T-helper 22 cell (primary cell): ENCODE measurements at places on chromosomes 2 and 18.

- DNase-seq, result no peak
These were observed 11.4 kb downstream of the ARL6IP6 start for GRCh38 chr2:152729844-152730243.

- no peak for DNase-seq
These were observed 66.9 kb downstream of the LTBP1 start for GRCh38 chr2:33013684-33014110.

DNA sequence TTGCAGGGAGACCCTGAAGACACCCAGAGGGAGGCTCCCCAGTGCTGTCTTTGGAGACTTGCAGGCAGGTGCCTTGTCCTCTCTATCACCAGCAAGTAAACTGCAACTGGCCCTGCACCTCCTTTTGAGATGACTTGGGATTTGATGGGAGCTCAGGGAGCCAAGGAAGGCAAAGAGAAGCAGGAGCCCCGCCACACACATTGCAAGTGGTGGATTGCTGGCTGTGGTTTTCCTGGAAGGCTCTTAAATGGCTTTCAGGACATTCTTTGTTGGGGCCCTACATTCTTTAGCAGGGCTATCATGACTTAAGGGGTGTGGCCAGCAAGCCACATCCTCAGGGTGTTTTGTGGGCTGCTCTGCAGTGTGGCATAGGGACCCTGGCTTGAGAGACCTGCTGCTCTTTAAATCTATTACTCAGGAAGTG, 39.9 kb upstream of the CDC42EP3 start:
- no peak for DNase-seq

DNA sequence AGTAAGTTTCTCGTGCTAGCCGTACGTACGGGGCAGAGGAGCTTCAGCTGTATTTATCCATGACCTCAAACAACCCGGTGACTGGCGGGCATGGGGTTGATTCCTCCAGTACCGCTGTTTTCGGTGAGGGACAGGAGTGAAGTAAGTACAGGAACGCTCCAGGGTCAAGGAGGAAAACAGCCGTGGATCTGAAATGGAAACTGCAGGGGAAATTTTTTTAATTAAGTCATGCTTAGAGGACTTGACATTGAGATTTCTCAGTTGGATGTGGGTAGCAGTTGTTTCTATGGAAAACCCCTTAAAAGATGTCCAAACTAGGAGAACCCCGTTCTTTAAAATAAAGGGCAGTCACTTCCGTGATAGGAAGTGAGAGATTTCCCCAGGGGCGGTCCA, 1.2 kb downstream of the RAB12 start:
- DNase-seq, result no peak

DNA sequence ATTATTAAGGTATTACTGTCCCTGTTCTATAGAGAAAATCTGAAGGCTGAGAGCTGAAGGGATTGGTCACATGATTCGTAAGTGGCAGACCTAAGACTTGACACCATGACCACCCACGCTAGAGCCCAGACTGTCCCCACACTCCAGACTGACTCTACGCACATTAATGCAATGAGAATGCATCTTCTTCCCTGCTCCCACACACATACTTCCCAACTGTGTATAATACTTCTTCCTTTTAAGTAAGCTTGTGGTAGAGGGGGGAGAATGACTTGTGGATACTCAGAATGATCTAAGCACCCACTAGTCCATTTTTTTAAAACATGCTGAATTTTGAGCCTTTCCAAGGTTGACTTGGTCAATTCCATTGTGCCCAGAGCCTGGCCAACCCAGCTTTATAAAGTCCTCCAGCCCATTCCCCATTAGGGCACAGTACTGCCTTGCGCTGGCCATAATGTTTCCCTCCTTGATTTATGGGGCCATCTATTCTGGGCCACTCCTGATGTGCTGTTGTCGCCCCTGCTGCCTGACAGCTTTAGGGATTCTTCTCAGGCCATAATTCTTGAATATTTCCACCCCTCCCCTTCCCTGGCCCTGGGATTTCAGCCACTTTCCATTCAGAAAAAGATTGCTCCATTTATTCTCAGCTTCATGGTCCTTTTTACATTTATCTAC, 28.7 kb downstream of the ALK start:
- DNase-seq, result no peak

DNA sequence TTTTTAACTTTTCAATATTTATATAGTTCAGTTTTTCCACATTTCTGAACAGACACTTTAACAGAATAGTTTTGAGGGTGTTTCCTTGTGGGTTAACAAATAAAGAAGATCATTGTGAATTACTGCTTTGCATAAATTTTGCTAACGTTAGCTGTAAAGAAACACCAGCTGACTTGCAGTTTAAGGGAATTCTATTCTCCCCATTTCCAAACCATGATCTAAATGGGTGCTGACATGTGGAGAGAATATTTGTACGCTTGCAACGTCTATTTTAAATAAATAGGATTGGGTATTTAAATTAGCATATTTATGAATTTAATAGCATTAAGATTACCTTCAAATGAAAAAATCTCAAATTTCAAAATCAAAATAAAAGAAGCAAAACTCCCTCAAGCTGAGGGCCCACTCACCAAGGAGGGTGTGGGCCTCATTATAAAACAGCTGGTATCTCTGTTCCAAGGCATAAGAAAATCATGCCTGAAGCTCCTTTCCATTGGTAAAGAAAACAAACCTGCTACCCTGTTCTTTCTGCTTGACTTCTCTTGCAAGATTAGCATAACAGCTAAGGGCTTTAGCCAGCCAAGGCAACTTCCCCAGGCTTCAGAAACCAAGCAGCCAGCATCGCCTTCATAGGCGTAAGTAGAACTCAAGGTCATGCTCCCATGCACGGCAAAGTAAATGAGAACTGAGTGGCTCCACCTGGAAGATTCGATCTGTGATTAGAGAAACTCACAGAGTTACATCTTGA, 3.2 kb downstream of the MRO start:
- DNase-seq, result no peak

DNA sequence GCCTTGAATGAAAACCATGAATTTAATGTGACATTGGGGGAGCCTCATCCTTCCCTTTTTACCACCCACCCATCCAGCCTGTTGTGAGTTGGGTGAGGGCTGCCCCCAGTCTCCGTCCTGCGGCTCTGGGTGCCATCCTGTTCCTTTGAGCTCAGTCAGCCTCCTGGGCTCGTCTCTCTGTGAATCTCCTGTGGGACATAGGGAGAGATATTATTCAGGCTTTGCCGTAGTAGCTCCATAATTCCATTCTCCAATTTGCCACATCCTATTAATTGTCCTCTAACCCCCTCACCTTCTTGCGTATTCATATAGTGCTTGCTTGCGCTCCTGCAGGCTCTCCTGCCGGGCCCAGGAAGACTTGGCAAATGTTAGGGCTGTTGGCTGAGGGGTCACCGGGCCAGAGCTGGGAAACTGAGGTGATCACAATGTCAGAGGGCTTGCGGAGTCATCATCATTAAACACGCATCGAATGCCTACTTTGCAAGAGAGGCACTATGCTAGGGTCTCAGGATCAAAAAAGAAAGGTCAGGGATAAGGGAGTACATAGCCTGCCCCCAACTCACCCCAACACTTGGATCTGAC, 709 bp upstream of the DQX1 start:
- DNase-seq, result no peak

DNA sequence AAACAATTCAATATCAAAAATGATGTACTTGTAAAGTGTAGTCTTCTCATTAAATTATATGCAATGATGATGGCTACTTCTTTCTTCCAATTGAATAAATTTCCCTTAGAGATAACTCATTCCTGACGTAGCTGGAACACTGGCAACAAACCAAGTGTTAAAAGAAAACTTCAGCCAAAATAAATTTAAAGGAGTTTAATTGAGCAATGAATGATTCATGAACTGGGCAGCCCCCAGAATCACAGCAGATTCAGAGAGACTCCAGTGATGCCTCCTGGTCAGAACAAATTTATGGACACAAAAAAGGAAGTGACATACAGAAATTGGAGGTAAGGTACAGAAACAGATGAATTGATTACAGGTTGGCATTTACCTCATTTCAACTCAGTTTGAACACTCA, 276.5 kb downstream of the DSC3 start:
- DNase-seq, result no peak

DNA sequence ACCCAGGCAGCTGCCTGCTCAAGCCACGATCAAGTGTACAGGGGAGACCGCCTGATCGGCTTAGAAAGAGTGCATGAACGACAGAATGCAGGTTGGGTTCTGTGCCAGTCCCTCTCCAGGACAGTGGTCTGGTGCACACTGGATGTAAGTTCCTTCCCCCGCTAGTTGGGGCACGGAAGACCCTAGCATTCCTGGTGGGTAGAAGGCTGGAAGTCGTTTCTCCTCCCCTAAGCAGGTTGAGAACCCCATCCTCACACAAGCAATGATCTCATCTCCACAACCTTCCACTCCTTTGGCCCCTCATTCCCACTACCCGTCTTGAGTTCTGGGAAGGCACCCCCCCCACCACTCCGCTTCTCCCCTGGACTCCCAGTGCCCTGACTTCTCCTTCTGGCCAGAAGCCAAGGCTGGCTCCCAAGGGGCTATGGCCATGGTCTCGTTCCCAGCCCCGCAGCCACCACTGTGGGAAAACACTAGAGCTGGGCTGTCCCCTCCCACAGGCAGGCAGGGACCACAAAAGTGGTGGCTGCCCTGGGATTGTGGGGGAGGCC, 1.4 kb upstream of the ANKRD39 start:
- DNase-seq, result no peak

GRCh38 chr2:19114126-19114525, 244.3 kb downstream of the OSR1 start:
- no peak for DNase-seq

- no peak for DNase-seq
These were observed 147.6 kb upstream of the SMAD7 start for GRCh38 chr18:49098386-49098785.

GRCh38 chr2:236205867-236206645, 37.9 kb upstream of the GBX2 start:
- DNase-seq, result no peak

DNA sequence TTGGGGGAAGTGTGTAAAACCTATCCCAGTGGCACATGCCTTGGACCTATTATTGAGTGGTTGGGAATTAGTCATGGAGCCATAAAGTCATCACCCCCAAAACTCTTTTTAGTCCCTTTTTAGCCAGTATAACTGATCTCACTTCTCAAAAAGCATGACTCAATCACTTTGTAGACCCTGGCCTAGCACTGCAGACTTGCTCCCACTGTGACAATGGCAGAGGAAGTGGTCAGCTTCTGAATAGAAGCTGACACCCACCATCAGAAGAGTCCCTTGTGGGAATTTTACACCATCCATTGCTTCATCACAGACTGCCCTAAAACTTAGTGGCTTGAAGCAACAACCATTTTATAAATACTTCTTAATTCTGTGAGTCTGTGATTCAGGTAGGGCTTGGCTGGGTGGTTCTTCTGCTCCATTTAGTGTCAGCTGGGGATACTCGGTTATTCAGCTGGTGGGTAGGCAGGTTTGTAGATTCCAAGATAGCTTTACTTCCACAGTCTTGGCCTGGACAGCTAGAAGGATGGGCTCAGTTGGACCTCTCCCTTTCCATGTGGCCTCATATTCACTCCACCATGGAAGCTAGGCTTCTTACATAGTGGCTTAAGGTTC, 10.8 kb upstream of the ITGA6 start:
- no peak for DNase-seq

DNA sequence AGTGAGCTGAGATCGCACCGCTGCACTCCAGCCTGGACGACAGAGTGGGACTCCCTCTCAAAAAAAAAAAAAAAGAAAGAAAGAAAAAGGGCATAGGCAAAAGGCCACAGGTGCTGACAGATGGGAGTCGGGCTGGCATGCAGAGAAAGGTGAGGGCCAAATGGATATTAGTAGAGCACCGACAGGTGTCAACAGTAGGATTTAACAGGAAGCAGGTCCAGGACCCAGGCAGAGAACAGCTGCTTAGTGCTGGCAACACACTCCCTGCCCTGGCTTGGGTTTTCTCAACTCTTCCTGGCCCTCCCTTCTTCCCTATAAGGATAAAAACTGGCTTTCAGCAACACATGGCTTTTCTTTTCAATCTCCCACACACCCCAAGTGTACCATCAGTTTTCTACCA, 84.9 kb downstream of the MRO start:
- no peak for DNase-seq

DNA sequence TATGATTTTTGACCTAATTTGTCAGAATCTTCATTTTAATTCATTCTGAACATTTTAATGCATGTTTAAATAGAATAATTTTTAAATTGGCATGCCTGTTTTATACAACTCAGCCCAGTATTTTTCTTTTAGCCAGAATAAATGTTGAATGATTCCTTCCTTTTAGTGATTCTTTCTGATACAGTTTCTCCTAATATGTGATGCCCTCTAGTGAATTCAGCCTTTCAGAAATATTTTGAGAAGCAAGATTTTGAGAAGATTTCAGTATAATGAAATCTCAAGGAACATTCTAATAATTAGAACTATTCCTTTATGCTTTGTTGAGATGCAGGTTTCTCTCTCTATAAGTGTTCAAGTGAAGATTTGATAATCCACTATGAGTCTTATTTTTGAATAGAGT, 28.5 kb downstream of the LCLAT1 start:
- no peak for DNase-seq

DNA sequence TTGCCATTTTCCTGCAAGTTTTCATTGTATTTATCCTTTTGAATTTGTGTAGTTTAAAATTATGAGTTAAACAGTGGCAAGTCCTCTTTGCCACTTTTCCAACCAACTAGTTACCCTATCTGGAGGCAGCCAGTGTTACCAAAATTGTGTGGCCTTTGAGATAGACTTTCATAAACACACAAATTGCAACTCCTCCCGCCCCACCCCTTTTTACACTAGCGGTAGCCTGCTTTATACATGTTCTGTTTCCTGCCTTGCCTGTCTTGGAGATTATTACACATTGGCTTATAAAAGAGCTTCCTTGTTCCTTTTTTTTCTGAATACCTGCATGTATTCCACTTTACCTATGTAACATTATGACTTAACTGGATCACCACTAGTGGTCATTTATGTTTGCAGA, 56.5 kb downstream of the RPIA start:
- DNase-seq, result no peak

DNA sequence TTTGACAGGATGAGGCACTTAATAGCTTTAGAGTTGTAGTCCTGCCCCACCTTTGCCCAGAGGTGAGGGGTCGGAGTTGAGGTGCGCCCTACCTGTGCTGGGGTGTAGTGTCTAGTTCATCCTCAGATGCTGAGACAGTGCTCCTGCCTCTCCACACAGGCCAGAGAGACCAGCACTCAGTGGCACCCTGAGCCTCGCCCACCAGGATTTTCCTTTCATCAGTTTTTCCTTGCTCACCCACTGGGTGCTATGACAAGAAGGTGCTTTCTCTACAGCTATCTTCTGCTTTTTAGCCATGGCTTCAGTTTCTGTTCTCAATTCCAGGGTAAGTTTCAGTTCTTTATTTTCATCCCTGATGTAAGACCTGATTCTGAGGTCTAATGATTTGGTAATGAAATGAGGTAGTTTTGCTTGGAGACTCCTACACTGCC, 16.8 kb upstream of the TMEM131 start:
- no peak for DNase-seq

GRCh38 chr2:85468704-85469349, 50.3 kb downstream of the SH2D6 start:
- DNase-seq, result no peak
